ENCODE measurements at places on chromosomes 1 and 21.

- H3K27me3 ChIP-seq = no peaks in the 10 kb centered on the region
- no peak for DNase-seq
- H3K27ac ChIP-seq = no peak overlapping the region
- H3K36me3 ChIP-seq = no peaks in the 10 kb centered on the region
- H3K4me1 ChIP-seq = no peaks in the 10 kb centered on the region
Observed at GRCh38 chr1:60865166-60865565, 217.2 kb upstream of the NFIA start.

- H3K4me1 ChIP-seq = no peaks in the 10 kb centered on the region
- no peak overlapping the region for H3K27ac ChIP-seq
- DNase-seq = no peak
- no peaks in the 10 kb centered on the region for H3K36me3 ChIP-seq
- no peaks in the 10 kb centered on the region for H3K27me3 ChIP-seq
Observed at GRCh38 chr1:84370266-84370665, 28.0 kb upstream of the DNASE2B start.

DNA sequence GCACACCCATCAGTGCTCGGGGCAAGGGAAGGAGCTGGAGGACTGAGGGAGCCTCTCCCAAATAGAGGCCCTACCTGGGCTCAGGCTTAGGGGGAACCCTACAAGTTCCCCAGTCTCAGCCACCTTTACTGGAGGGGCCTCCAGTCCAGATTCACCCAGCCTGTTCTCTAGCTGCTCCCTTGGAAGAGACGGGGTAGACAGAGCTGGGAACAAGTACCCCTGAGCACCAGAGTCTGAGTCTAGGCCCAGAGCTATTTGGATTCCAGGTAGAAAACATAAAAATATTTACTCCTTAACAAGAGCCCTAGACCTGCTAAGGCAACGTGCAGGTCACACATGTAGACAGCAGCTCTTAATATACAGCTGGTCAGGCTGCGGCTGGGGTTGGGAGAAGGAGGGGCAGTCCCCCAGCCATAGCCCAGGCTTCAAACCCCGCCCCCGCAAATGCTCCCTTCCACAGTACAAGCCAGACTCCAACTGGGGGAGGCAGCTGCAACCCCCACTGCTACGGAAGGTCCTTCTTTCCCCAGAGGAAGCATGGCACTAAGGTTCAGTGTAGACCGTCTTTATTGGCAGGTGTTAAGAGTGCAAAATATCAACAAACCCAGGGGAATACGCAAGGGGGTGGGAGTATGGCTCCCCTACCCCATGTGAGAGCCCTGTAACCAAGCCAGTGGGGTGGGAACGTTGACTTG lies 8.0 kb downstream of the TENT5B start:
- no peak overlapping the region for H3K4me3 ChIP-seq
- DNase-seq = no peak
- H3K27ac ChIP-seq = peak overlapping the region; percentile 4
- peaks cover 9% of the 10 kb centered on the region for H3K36me3 ChIP-seq
- no peaks in the 10 kb centered on the region for H3K27me3 ChIP-seq

DNA sequence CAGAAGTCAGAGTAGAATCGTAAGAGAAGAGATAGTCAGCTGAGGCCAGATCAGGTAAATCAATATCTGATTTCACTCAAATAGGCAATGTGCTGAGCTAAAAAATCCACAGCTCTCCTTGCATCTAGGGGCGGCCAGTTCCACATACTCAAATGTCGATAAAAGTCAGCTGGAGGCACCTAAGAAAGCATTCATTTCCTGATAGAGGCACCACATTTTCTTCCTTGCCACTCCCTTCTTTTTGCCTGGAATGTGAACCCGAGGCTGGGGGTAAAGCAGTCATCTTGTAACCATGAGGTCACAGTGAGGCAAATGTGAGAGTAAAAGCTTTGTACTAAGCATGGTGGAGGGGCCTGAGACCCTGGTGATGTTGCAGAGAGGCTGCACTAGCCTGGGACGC lies 24.2 kb upstream of the CTPS1 start:
- H3K27me3 ChIP-seq = no peaks in the 10 kb centered on the region
- DNase-seq = no peak
- H3K4me1 ChIP-seq = no peaks in the 10 kb centered on the region
- no peak overlapping the region for H3K4me3 ChIP-seq
- no peaks in the 10 kb centered on the region for H3K36me3 ChIP-seq
- no peak overlapping the region for H3K27ac ChIP-seq

DNA sequence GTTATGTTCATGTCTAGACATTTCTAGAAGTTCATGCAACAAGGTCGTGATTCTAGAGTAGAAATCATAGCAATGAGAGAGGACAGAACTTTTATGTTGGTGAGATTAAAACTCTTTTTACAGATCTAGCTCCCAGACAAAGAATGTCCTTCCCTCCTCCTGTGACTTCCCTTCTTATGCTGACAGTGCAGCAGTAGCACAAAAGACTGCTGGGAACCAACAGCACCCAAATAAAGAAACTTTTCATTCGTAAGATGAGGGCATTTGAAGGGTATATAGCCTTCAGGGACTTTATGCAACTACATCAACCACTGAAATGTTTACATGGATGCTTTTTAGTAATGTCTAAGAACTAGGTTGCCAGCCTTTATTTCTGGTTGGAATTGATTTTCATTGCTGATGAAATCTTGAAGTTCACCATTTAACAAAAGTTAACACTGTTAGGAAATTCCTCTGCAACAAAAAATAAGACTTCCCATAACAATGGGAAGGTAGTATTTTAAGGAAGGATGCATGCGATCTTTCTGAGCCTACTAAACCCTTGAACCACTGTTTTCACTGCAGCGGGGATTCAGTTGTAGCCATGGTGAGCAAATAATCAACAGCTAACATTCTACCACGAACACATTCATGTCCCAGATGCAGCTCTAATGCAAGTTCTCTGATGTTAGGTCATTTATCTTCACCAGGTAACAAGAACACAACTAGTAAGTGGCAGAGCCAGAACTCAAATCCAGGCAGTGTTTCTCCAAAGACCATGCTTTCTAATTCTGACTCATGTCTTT lies 672.8 kb downstream of the PTPRC start:
- no peak overlapping the region for H3K27ac ChIP-seq
- H3K27me3 ChIP-seq = no peaks in the 10 kb centered on the region
- no peaks in the 10 kb centered on the region for H3K36me3 ChIP-seq

DNA sequence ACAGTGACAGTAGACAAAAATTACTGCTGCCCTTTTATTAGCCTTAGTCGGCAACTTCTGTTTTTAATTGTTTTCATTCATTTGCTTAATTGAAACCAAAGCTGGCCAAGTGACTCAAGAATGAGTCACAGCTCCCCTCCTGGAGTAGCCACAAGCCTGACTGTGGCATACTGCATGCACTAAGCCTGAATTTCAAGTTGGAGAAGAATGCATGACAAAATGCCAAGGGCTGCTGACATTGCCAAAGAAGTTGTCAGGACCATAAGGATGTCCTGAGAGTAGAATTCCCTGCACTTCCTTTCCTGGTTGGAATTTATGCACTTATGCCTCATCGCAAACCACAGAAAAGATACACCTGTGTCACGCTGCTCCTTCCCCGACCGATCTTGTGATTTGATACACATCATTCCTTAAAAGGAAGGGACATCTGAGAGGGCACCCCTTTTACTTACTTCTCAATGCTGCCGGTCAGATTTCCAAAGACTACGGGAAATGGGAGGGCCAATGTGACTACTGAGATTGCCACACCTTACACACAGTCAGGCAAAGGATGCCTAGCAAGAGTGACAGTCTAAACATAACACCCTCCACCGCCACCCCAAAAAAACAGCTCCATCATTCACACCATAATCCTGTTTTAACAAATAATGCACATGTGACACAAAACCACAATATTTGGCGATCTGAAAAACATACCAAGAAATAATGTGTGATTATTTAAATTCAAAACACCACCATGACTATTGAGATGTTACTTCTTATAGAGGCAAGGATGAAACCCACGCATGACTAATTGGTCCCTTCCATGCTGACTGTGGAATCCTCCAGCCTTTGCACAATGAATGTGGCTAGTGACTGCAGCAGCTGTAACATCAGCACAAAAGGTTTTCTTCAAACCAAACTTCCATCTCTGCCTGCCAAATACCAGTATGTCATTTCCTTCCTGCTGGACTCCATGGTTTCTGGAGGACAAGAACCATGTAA lies 28.2 kb downstream of the VAV3 start:
- H3K27ac ChIP-seq = no peak overlapping the region
- no peaks in the 10 kb centered on the region for H3K27me3 ChIP-seq
- no peak for DNase-seq
- H3K36me3 ChIP-seq = no peaks in the 10 kb centered on the region
- no peaks in the 10 kb centered on the region for H3K4me1 ChIP-seq
- H3K4me3 ChIP-seq = no peak overlapping the region

GRCh38 chr1:174114788-174115448 lies 44.4 kb upstream of the RABGAP1L start:
- no peaks in the 10 kb centered on the region for H3K36me3 ChIP-seq
- no peak overlapping the region for H3K27ac ChIP-seq
- no peaks in the 10 kb centered on the region for H3K27me3 ChIP-seq
- H3K4me1 ChIP-seq = no peaks in the 10 kb centered on the region
- no peak overlapping the region for H3K4me3 ChIP-seq

DNA sequence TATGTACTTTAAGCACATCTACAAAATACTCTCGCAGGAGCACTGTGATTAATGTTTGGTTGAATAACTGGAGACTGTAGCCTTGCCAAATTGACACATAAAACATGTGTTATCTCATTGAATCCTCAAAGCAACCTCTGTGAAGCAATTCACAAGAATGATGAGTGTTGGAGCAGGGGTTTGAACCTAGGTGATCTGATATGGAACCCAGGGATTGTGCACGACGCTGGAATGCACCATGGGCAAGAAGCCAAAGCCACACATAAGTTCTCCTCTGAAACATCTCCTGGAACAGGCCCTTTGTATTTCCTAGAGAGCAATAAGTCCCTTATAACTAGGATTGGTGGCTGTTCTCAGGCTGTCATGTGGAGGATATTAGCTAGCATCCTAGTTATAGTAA lies 124.6 kb upstream of the IVNS1ABP start:
- no peaks in the 10 kb centered on the region for H3K27me3 ChIP-seq
- no peak overlapping the region for H3K27ac ChIP-seq
- no peak for DNase-seq
- peaks cover 2% of the 10 kb centered on the region for H3K4me1 ChIP-seq
- no peak overlapping the region for H3K4me3 ChIP-seq

DNA sequence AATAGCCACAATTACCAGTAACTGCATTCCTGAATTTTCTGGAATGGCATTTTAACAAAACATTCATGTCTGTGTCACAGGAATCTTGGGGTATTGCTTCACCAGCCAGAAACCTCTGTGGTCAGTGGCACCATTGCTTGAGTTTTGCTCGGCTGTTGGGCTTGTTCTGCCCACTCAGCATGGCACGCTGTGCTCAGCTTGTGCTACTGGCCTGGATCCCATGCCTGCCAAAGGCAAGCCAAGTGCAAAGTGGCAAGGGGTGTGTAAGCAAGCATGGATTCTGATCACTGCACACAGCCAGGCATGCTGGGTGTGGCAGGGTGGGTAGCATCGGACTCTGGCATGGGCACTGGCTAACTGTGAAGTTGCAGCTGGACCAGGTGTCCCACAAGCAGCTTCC lies 1150.9 kb downstream of the MRPL39 start:
- H3K4me1 ChIP-seq = no peaks in the 10 kb centered on the region
- no peaks in the 10 kb centered on the region for H3K27me3 ChIP-seq
- no peaks in the 10 kb centered on the region for H3K36me3 ChIP-seq
- no peak overlapping the region for H3K27ac ChIP-seq
- no peak for DNase-seq

DNA sequence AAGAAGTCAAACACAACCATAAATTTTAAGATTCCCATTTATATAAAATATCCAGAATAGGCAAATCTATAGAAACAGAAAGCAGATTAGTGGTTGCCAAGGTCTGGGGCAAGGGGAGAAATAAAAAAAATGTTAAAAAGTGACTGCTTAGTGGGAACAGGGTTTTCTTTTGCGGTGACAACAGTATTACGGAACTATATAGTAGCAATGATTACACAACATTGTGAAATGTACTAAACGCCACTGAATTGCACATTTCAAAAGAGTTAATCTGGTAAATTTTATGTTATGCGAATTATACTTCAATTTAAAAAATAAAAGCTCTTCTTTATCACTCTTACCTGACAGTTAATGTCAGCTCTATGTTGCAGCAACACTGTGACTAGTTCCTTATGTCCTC lies 105.2 kb downstream of the ACBD6 start:
- no peaks in the 10 kb centered on the region for H3K27me3 ChIP-seq
- DNase-seq = no peak
- no peaks in the 10 kb centered on the region for H3K4me1 ChIP-seq
- no peak overlapping the region for H3K4me3 ChIP-seq

DNA sequence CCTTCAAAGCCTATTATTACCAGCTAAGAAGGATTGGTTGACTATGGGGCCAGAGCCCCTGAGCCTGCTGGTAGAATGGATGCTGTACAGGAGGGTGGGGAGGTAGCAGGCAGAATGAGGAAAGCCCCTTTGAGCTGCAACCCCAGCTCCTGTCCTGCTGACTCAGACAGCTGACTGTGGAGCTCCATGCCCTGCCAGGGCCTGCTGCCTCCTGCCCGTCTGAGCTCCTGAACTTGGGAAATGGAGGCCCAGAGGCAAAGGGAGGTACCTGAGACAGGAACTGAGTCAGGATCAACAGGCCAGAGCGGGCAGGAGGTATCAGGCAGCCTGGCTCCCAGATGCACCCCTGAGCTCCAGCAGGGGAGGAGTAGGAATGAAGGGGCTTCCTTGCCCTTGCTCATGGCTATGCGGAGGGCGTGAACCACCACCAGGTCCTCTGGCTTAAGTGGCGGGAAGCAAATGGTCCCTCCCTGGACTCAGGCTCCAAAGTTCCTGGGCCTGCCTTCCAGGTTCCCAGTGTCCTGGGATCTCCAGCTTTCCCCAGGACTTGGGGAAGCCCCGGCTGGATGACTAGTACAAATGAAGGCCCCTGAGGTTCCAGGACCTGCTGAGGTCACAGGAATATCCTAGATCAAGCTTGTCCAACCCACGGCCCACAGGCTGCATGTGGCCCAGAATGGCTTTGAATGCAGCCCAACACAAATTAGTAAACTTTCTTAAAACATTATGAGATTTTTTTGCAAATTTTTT lies 3.9 kb upstream of the SFN start:
- no peaks in the 10 kb centered on the region for H3K36me3 ChIP-seq
- H3K27ac ChIP-seq = no peak overlapping the region
- no peak for DNase-seq
- no peaks in the 10 kb centered on the region for H3K4me1 ChIP-seq
